H54 (cell line): ENCODE measurements at places on chromosomes 16 and 17.

DNA sequence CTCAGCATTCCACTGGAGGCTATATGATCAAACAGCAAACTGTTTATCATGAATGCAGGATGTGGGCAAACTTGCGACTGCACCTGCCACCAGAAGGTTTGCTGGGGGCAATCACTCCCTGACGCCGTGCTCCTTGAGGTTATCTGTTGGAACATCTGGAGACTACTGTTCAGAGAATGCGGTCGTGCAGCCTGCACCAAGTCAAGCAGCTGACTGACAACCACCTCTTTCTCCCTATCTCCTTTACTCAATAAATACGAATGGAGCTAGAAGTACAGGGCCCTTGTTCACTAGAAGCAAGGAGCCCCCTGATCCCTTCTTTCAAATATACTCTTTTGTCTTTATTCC is 2101.2 kb downstream of the TP53TG3F start:
- no peak for DNase-seq

DNA sequence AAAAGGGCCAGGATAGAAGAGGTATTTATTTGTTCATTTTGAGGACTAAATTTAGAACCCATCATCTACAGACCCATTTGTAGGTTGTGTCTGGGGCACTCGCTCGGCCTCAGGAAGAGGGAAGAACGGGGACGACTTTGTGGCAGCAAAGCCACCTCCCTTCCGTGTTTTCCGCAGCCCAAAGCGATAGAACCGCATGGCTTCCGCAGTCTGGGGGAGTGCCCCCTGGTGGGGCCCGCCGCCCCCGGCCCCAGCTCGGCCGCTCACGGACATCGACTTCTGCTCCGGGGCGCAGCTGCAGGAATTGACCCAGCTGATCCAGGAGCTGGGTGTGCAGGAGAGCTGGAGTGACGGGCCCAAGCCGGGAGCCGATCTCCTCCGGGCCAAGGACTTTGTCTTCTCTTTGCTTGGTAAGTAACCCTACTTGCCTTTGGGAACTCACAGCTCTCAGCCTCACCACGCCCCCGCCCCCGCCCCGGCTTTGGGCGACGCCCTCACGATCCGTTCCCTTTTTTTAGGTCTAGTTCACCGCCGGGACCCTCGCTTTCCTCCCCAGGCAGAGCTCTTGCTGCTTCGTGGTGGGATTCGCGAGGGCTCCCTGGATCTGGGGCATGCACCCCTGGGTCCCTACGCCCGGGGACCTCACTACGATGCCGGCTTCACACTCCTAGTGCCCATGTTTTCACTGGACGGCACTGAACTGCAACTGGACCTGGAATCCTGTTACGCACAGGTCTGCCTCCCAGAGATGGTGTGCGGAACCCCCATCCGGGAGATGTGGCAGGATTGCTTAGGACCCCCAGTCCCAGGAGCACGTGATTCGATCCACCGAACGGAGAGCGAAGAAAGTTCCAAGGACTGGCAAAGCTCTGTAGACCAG is 681 bp downstream of the TMEM102 start:
- DNase-seq, result no peak

GRCh38 chr17:13671341-13671740 is 69.6 kb upstream of the HS3ST3A1 start:
- DNase-seq, result no peak

DNA sequence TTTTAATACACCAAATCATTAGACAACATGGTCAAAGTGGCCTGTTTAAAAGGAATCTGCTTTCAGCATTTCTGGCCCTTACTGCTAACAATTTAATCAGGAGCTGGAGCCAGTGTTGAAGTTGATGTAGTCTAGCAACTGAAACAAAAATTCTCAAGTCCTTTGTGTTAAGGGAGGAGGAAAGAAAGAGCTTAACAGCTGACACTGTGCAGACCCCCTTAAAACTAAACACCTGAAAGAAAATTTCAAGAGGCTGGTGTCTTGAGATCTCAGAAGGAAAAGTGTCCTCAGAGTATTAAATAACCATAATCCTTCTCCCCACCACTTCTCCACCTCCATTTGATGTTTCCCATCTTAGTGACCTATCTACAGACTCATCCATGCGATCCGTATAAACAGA is 232.1 kb downstream of the FTO start:
- no peak for DNase-seq

- no peak for DNase-seq
These were observed 628.5 kb downstream of the MAF start for GRCh38 chr16:78972006-78972405.

DNA sequence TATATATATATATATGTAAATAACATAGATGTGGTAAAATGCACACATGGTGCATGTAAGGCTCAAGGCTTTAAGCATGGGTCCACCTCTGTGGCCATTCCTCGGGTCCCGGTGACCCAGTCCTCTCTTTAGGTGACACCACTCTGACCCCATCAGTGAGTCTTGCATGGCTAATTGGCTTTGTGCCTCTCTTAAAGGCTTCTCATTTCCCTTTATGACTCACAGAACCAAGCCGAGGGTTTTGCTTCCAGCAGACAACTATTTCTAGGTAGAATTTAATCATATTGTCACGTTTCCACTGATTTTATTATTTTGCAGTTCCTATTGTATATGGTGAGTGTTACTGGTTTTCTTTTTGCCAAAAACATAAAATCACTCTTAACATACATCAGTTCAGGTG is 59.7 kb downstream of the PLCG2 start:
- DNase-seq, result peak; percentile 49

DNA sequence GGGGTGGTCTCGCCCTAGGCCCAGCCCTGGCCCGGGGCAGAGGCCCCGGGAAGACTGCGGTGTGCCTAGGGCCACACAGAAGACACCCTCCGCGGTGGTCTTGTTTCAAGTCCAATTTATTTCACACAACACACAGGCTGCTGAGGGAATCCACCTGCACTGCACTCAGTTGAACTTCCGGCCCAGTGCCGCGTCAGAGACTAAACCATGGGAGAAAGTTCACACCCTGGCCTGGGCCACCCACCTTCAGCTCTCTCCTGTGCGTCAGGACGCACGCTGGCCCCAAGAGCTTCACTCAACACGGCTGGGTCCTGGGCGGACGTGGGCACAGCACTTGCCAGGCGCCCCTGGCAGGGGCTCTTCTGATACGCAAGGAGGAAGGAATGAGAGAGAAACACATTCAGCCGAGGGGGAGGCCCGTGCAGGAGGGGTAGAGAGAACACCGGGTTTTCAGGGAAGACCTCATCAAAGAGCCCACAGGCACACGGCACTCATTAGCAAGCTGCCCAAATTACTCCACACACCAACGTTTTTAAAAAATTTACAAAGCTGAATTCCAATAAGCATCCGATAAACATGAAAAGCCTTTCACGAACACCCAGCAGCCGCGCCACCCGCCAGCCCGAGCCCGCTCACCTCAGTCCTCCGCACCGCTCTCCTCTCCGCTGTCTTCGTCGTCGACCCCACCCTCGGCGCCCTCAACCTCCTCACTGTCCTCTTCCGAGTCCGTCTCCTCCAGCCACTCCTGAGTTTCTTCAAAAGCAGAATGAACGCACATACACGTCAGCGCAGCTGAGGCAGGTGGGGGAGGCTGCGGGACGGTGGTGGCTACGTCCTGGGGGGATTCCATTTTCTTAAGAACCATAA is 57.8 kb downstream of the KLHDC4 start:
- DNase-seq, result no peak

GRCh38 chr17:48567209-48567608 is 10.9 kb downstream of the HOXB4 start:
- DNase-seq, result no peak

GRCh38 chr16:87431926-87432325 is 39.8 kb downstream of the MAP1LC3B start:
- DNase-seq, result peak; percentile 64
